ENCODE measurements at places on chromosomes 3 and 15. TPM values are rescaled to one million over a fixed set of nuclear protein-coding genes. Genes with fewer than 3 reads are reported as not detected.

Gene MAGEL2
- polyA plus RNA-seq, result 0.24 TPM

Gene ZCWPW2
- 1.4 TPM for polyA plus RNA-seq

- no peak overlapping the region for H3K27ac ChIP-seq
- no peaks in the 10 kb centered on the region for H3K36me3 ChIP-seq
- no peak overlapping the region for H3K4me3 ChIP-seq
- H3K27me3 ChIP-seq, result peaks cover 2% of the 10 kb centered on the region
- no peak for DNase-seq
These were observed 228.0 kb downstream of the FMN1 start for GRCh38 chr15:32966512-32966911.

DNA sequence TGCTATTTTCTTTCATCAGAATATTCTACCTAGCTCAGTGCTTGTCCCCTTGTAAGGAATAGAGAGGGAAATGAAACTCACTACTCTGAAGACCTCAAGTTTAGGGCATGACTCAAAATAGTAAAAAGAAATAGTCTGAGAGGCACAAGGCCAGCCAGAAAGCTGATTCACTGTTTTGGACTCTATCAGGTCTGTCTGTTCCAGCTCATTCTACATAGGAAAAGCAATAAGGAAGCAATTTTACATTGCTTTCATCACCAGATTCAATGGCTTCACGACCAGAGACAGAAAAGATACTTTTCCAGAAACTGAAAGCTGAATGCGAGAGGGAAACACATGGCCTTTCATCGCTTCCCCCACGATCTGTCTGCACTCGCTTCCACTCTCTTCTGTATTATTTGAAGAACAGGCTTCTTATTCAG is 276.0 kb downstream of the GBE1 start:
- peak; percentile 60 for DNase-seq
- H3K4me3 ChIP-seq, result no peak overlapping the region
- peaks cover 16% of the 10 kb centered on the region for H3K4me1 ChIP-seq
- H3K36me3 ChIP-seq, result no peaks in the 10 kb centered on the region
- no peaks in the 10 kb centered on the region for H3K27me3 ChIP-seq

- H3K4me1 ChIP-seq, result no peaks in the 10 kb centered on the region
- H3K4me3 ChIP-seq, result no peak overlapping the region
These were observed 30.6 kb downstream of the TNIK start for GRCh38 chr3:171429635-171430034.

DNA sequence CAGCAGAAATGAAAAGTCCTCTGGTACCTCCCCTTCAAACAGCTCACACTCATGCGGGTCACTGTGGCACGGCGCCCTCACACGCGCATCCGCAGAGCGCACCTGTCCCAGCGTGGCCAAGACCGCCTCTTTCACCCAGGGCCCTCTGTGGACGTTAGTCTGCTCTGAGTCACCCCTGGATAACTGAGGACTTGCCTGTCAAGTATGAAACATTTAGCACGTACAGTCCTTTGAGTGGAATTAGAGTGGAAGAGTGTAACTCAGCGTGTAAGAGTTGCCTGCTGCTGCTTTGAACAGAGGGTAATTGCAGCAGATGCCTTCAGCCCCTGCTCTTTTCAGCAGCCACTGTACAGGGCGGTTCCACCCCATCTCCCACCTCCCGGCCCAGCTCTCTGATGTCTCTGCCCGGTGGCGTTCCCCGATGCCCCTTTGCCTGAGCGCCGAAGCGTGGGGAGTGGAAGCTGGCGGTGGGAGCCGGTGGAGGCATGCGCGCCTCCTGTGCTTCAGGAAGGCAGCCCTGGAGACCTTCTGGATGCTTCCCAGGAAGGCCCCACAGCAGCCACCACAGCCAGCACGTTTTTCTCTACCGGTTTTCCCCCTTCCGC is 23.0 kb downstream of the CPN2 start:
- DNase-seq, result no peak
- peaks cover 9% of the 10 kb centered on the region for H3K4me1 ChIP-seq
- H3K27ac ChIP-seq, result no peak overlapping the region

DNA sequence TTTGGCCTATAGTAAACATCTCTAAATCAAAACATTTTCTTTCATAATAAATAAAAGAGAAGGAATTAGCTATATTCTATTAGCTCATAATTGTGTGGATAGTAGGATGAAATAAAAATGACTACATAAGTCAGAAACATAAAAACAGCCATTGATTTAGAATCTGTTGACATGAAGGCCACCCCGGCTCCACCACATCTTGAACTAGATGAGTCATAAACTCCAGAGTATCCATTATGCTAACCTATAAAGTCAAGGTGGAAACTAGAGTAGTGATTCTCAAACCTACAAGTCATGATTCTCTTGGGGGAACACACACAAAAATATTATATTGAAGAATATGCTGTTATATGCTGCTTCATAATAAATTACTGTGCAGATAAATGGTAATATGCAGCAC is 831.0 kb downstream of the TUSC7 start:
- H3K27me3 ChIP-seq, result no peaks in the 10 kb centered on the region
- DNase-seq, result peak; percentile 35
- no peak overlapping the region for H3K4me3 ChIP-seq
- no peak overlapping the region for H3K27ac ChIP-seq
- H3K36me3 ChIP-seq, result no peaks in the 10 kb centered on the region

Gene NPAP1
- 0.04 TPM for polyA plus RNA-seq

DNA sequence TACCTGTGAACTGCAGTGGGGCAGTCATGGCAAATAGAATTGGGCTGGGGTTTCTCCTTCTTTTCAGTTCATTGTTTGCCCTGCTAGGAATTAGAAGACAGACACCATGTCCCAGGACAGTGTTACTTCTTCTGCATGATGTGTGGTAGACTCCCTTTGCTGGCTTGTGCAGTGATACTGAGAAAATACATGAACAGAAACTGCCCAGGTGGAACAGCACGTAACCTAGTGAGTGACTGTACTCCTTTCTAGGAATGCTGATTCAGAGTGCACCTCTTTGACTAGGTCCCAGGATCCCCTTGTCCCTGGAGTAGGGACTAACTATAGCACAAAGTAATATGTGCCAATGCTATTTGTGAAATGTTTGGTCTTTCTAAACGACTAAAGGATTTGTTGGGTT is 10.7 kb upstream of the SLC22A13 start:
- H3K27ac ChIP-seq, result no peak overlapping the region
- H3K36me3 ChIP-seq, result no peaks in the 10 kb centered on the region
- peaks cover 19% of the 10 kb centered on the region for H3K4me1 ChIP-seq
- no peaks in the 10 kb centered on the region for H3K27me3 ChIP-seq
- no peak overlapping the region for H3K4me3 ChIP-seq

Measured in adrenal gland (tissue), 19 donors.